ENCODE measurements at places on chromosomes 6 and 20.
A peak's percentile ranks its signal among the peaks of the same experiment; 100 is the strongest.

DNA sequence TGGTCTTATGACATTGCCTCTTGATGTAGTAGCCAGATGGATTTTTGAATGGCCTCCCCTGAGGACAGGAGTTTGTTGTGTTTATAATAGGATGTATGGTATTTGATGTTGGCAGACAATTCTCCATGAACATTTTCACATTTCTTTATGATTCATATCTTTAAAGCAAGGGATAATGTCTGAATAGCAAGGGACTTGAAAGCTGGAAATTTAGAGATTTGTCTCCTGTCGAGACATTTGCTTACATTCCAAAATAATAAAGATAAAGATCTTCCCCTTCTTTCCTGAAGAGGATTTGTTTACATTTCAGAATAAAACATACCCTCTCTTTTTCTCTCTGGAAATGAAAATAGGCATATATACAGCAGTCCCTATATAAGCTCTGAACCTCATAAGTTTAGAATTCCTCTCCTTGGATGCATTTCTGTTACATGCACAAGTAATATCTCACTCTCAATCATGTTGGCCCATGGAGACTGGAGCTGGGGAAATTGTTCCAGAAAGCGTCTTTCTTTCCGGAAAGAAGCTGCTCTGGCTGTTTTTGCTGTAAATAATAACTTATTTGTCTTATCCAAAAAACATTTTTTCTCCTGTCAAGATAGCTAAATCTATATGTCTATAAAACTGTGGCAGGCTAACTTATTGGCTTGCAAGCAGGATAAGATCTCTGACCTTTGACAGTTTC lies 42.5 kb upstream of the ASCC3 start:
- no peak for DNase-seq

- no peak for DNase-seq
Measured at GRCh38 chr20:36815454-36816091, 42.0 kb upstream of the DSN1 start.

GRCh38 chr6:137764464-137764863 lies 102.6 kb upstream of the TNFAIP3 start:
- no peak for DNase-seq

GRCh38 chr6:27553123-27553904 lies 80.4 kb upstream of the ZNF184 start:
- DNase-seq: no peak

DNA sequence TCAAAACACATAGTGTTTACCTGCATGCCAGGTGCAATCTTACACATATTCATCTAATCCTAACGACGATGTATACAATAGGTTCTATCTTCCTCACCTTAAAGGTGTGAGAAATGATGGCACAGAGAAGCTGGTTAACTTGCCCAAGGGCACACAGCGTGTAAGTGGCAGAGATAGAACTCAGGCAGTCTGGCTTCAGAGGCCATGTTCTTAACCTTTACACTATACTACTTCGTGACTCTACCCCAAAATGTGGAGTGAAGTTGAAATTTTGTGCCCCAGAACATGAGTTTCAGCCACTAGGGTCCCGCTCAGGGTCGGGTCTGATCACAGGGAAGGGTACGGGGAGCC lies 584 bp downstream of the VPS52 start:
- no peak for DNase-seq

- DNase-seq: no peak
Measured at GRCh38 chr20:38986663-38987062, 24.5 kb downstream of the DHX35 start.

- DNase-seq: no peak
Measured at GRCh38 chr20:1876975-1877608, 18.1 kb upstream of the SIRPA start.

- no peak for DNase-seq
Measured at GRCh38 chr20:62288535-62289105, 14.2 kb upstream of the ADRM1 start.

GRCh38 chr6:149050160-149050559 lies 267.4 kb upstream of the TAB2 start:
- no peak for DNase-seq

DNA sequence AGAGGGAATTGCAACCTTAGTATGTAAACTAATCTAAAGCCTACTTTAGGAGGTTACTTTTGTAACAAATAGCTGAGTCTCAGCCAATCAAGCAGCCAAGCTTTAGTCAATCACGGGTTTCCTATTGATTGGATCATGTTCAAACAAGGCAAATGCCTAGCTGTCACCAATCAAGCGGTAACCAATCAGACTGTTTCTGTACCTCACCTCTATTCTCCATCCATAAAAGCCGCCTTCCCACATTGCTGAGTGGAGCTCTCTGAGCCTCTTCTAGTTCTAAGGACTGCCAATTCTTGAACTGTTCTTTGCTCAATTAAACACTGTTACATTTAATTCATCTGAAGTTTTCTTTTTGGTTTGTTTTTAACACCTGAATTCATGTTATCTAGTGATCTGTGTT lies 148.4 kb upstream of the BMP5 start:
- DNase-seq: no peak

DNA sequence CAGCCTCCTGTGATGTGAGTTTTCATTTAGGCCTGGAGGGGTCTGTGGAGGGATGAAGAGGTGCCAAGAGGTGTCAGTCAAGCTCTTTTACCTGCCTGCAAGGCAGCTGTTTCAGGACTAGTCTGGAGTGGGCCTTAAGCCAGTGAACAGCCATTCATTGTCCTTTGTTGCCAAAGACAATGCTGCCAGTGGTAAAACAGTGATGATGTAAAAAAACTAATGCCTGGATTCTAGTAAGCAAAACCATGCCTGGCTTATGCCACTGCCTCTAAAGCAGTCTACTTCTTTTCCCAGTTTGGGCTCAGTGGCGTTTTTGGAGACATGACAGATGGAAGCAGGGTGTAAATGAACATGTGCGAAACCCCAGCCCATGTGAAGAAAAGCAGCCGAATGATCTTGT lies 93.5 kb upstream of the KCNK16 start:
- DNase-seq: no peak

DNA sequence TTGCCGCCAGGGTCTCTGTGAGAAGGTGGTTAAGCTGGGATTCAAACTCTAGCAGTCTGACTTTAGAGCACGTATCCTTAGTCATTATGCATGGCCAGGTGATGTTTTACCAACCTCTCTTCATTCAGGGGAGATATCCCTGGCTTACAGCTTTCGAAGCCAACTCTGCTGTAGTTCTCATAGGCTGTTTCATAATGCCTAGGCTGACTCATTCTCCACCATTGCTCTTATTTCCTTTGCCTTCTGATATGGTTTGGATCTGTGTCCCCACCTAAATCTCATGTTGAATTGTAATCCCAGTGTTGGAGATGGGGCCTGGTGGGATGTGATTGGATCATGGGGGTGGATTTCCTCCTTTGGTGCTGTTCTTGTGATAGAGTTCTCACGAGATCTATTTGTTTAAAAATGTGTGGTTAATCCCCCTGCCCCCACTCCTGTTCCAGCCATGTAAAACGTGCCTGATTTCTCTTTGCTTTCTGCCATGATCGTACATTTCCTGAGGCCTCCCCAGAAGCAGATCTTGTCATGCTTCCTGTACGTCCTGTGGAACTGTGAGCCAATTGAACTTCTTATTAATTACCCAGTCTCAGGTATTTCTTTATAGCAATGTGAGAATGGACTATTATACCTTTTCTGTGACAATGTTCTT lies 94.6 kb upstream of the MAN1A1 start:
- DNase-seq: no peak

GRCh38 chr20:23586735-23587525 lies 18.6 kb upstream of the CST9L start:
- no peak for DNase-seq

GRCh38 chr6:106411056-106411455 lies 50.5 kb downstream of the CRYBG1 start:
- DNase-seq: no peak

- no peak for DNase-seq
Measured at GRCh38 chr6:121858986-121859385, 423.5 kb downstream of the GJA1 start.

- DNase-seq: peak; percentile 21
Measured at GRCh38 chr20:53949319-53949839, 121.0 kb downstream of the BCAS1 start.

DNA sequence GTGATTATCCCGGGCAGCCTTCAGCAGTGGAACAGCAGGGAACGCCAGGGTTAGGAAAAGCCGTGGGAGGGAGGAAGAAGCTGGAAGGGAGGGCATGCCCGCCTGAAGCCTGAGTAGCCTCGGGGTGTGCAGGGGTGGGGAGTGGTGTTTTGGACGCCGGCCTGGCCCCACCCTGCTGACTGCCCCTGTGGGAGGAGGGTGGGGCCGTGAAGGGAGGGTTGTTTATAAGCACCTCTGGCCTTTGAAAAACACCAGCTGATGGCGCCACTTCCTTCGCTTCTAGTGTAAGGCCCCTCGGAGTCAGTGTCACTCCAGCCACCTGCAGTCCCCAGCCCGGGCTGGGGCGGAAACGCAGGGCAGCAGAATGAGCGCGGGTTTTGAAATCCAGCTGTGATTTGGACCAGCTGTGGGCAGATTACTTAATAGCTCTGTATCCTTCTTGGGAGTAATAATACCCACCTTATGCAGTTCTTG lies 52.8 kb upstream of the BMP6 start:
- no peak for DNase-seq
